ENCODE measurements at places on chromosomes 1 and 21.

- peaks cover 30% of the 10 kb centered on the region for H3K36me3 ChIP-seq
- DNase-seq, result peak; percentile 64
- peak overlapping the region; percentile 89 for H3K4me3 ChIP-seq
- no peaks in the 10 kb centered on the region for H3K27me3 ChIP-seq
- peak overlapping the region; percentile 99 for H3K27ac ChIP-seq
Observed at GRCh38 chr21:46457801-46458314, 833 bp upstream of the DIP2A start.

DNA sequence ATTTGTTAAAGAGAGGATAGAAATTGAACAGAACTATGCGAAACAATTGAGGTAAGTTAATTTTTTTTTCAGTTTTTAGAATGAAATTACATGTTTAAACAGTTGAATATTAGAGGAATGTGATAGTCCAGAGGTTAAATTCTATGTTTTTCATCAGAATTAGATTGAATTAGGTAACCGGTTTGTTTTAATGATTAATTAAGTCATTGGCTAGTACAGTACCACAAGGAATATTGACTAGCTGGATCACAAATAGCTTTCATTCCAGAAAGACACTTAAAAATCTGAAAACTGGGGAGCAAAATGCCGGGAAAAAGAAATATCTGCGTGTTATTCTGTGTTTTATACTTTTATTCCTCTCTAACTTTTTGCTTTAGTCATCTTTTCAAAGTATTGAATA is 51.6 kb downstream of the FNBP1L start:
- no peak overlapping the region for H3K27ac ChIP-seq
- no peak for DNase-seq
- H3K4me3 ChIP-seq, result no peak overlapping the region
- no peaks in the 10 kb centered on the region for H3K27me3 ChIP-seq
- H3K4me1 ChIP-seq, result peaks cover 14% of the 10 kb centered on the region

- DNase-seq, result no peak
- H3K27me3 ChIP-seq, result no peaks in the 10 kb centered on the region
- H3K4me3 ChIP-seq, result no peak overlapping the region
- no peaks in the 10 kb centered on the region for H3K36me3 ChIP-seq
Observed at GRCh38 chr1:195482137-195482536, 1126.1 kb downstream of the KCNT2 start.

DNA sequence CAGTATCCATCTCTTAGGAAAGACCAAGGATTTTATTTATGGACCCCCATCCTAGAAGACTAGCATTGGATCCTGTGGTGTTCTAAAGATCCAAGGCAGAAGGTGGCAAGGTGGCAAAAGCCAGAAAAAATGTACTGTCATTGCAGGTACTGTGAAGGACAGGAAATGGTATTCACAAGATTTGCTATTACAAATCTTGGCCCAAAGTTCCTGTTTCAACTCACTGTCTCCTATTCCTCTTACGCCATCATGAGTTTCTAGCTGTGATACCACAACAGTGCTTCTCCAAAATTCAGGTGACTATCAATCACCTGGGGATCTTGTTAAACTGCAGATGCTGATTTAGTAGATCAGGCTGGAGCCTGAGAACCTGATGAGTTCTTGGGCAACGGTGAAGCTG is 21.4 kb downstream of the ACP6 start:
- no peaks in the 10 kb centered on the region for H3K27me3 ChIP-seq
- H3K4me3 ChIP-seq, result no peak overlapping the region
- H3K36me3 ChIP-seq, result peaks cover 77% of the 10 kb centered on the region
- DNase-seq, result no peak

DNA sequence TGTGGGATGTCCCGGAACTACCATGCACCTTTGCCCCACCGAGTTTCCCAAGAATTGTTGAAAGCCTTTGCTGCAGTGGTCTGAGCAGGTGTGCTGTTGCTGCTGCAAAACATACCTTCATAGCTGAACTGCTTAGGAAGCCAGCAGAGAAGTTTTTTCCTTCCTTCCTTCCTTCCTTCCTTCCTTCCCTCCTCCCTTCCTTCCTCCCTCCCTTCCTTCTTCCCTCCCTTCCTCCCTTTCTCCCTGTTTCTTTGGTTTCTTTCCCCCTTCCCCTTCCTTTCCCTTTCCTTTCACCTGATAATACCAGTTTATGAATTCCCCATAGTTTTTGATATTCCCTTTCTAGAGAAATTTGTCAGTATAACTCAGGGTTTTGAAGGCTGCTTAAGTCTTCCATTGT is 10.8 kb upstream of the SH3D21 start:
- no peak for DNase-seq
- H3K36me3 ChIP-seq, result peaks cover 66% of the 10 kb centered on the region
- H3K27ac ChIP-seq, result no peak overlapping the region
- H3K4me1 ChIP-seq, result peaks cover 6% of the 10 kb centered on the region
- no peak overlapping the region for H3K4me3 ChIP-seq
- no peaks in the 10 kb centered on the region for H3K27me3 ChIP-seq

DNA sequence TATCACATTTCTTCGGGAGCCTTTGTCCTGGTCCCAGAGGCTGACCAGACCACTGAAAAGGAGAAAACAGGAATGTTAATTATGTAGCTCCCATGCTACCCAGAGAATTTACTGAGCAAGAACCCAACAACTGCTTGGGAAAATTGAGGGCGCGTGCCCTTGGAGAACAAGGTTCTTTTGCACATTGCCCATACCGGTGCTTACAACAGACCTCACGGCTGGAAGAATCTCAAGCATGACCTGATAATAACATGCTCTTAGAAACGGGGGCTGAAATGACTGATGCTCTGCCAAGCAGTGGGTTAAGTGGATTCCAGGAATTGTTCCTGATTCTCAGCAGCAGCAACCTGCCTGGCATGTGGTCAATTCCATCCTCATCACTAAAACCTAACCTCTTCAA is 49.3 kb upstream of the AJAP1 start:
- DNase-seq, result no peak
- H3K4me1 ChIP-seq, result peaks cover 14% of the 10 kb centered on the region
- H3K27me3 ChIP-seq, result peaks cover 30% of the 10 kb centered on the region
- H3K36me3 ChIP-seq, result no peaks in the 10 kb centered on the region
- no peak overlapping the region for H3K4me3 ChIP-seq

GRCh38 chr1:29456685-29457435 is 220.5 kb downstream of the PTPRU start:
- no peaks in the 10 kb centered on the region for H3K36me3 ChIP-seq
- H3K4me1 ChIP-seq, result peaks cover 59% of the 10 kb centered on the region
- DNase-seq, result no peak
- peak overlapping the region; percentile 84 for H3K27ac ChIP-seq
- no peak overlapping the region for H3K4me3 ChIP-seq

GRCh38 chr1:182662121-182662890 is 22.1 kb downstream of the RGS8 start:
- H3K36me3 ChIP-seq, result no peaks in the 10 kb centered on the region
- no peak for DNase-seq
- H3K4me1 ChIP-seq, result peaks cover 31% of the 10 kb centered on the region
- peaks cover 23% of the 10 kb centered on the region for H3K27me3 ChIP-seq
- no peak overlapping the region for H3K4me3 ChIP-seq
- H3K27ac ChIP-seq, result no peak overlapping the region

DNA sequence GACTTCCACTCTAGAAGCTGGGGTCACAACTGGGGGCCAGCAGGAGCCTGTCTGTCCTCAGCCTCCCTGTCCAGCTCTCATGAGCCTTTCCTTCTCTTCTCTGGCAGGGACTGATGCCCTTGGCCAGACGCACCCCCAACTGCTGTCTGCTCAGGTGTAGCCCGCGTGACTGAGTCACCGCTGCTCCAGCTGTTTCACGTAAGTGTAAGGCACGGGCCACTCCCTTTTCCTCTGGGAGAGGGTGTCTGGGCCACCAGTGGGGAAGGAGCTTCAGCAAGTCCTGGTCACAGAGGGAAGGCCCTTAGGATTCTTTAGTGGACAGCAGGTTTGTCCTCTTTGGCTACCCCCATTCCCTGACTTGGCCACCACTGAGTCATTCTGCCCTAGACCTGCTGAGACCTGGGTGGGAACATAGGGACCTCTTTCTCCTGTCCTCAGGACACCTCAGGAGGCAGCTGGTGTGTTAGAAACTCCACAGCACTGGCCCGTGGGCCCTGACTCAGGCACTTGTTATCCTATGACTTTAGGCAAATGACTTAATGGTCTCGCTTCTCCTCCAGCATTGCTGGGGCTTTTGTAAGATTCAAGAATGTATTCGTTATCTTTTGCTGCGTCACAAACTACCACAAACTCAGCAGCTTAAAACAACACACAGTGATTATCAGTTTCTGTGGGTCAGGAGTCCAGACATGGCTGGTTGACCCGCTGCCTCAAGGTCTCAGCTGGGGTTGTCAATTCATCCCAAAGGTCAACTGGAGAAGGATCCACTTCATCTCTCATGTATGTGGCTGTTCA is 64.8 kb downstream of the FAM163A start:
- H3K4me1 ChIP-seq, result peaks cover 59% of the 10 kb centered on the region
- H3K27ac ChIP-seq, result peak overlapping the region; percentile 54
- no peak for DNase-seq
- peaks cover 8% of the 10 kb centered on the region for H3K27me3 ChIP-seq

DNA sequence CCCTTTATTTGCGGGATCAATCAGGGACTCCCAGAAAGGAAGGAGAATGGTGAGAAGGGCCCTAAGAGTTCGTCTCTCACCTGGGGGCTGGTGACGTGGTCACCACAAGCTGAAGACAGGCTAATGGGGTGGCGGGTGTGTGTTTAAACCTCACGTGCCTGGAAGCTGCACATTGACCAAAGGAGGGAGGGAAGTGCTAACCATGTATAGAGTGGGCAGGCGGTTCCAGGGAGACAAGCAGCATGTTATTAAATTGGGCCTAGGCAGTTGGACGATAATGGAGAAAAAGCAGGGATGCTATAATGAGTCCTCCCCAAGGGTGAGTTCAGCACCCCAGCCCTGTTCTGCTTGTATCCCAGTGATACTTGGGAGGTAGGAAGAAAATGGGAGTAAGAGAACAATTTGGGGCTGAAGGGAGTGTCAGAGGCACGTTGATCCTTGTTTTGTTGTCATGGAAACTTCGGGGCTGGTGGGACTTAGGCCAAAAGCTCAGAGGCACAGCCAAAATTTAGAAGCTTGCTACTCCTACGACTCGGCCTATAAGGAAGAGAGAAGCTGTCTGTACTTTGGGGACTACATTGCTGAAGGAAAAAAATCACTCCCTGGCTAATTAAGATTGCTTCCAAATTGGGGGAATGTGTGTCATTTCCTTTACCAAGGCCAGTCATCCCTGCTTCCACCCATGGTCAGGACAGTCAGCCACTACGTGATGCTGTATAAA is 33.2 kb upstream of the EPHA8 start:
- H3K36me3 ChIP-seq, result no peaks in the 10 kb centered on the region
- DNase-seq, result no peak
- H3K4me1 ChIP-seq, result peaks cover 34% of the 10 kb centered on the region
- no peak overlapping the region for H3K4me3 ChIP-seq

GRCh38 chr1:31191281-31191680 is 48.4 kb downstream of the NKAIN1 start:
- H3K4me1 ChIP-seq, result no peaks in the 10 kb centered on the region
- H3K36me3 ChIP-seq, result no peaks in the 10 kb centered on the region
- peaks cover 9% of the 10 kb centered on the region for H3K27me3 ChIP-seq
- H3K27ac ChIP-seq, result no peak overlapping the region
- DNase-seq, result no peak

GRCh38 chr1:44300852-44301251 is 54.2 kb downstream of the ERI3 start:
- DNase-seq, result peak; percentile 63
- H3K27me3 ChIP-seq, result no peaks in the 10 kb centered on the region
- peaks cover 38% of the 10 kb centered on the region for H3K36me3 ChIP-seq
- no peak overlapping the region for H3K4me3 ChIP-seq

- H3K4me1 ChIP-seq, result peaks cover 31% of the 10 kb centered on the region
- no peak overlapping the region for H3K27ac ChIP-seq
- H3K27me3 ChIP-seq, result peaks cover 28% of the 10 kb centered on the region
- no peak overlapping the region for H3K4me3 ChIP-seq
- peaks cover 8% of the 10 kb centered on the region for H3K36me3 ChIP-seq
- DNase-seq, result no peak
Observed at GRCh38 chr1:209825591-209826434, 2.0 kb upstream of the UTP25 start.

DNA sequence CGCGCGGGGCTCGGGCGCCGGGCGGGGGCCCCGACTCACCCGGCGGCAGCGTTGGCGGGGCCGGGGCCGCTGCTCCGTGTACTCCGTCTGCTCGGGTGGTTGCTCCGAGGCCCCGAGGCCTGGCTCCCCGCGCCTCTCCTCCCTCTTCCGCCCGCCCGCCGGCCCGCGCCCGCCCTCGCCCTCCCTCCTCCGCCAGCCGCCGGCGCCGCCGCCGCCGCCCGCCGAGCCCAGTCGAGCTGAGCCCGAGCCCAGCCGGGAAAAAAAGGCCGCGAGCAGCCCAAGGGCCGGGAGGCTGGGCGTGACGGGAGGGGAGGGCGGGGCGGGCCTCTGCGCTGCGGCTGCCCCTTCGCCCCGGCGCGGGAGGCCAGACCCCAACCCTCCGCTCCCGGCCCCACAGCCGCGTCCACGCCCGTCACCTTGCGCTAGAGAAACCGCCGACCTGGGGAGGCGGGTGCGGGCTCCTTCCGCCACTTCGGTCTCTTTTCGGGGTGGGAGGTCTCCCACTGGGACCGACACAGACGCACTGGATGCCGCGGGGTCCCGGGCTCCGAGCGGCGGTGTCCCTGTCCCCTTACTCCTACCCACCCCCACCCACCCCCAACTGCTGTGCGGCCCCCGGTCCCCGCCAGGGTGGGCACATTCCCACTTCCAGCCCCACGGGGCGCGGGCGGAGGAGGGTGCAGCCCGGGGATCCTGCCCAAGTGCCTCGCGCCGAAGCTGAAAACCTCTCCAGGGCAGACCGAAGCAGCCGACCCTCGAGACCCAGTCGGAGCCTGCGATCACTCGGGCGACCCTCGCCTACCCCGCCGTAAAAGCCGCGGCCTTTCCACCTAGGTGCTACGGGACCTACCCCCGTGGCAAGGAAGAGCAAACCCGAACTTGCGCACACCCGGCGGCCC is at the start of gene CERS2:
Gene CERS2, minus strand, starts transcription at position 256 of the 899 bp plus-strand sequence. CDS start 5,745 bp downstream, outside the sequence.
- peak within 1 kb of the TSS; percentile 93 for H3K27ac ChIP-seq
- H3K4me1 ChIP-seq, result peaks cover 64% of the 10 kb centered on the region
- H3K36me3 ChIP-seq, result no peaks in the 10 kb centered on the region
- H3K27me3 ChIP-seq, result peaks cover 3% of the 10 kb centered on the region
- DNase-seq, result peak; percentile 88

DNA sequence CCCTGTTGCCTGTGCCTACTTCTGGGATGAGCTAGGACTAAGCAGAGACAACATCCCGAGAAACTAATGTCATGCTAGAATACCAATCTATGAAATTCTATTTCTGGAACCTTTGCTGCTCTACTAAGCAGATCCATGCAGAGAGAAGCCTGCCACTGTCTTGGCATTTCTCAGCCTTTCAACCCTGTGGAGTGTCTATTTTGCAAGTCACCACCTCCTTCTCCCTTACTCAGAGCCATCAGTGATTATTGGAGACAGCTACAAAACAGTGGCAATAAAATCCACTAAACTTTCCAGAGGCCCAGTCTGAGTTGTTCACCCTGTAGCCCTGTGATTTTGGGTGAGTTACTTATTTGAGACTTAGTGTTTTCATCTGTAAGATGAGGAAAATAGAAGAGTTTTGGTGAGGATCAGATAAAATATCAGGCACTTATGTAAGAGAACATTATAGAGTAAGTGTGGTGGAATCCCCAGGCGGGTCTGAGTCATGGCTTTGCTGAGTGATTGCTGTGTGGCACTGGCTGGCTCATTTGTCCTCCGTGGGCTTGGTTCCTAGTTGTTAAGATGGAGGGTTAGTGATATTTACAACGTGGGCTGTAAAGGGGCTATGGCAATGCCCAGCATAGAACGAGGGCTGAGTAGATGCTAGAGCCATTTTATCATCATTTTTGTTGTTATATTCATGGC is 61.1 kb downstream of the FMN2 start:
- no peak overlapping the region for H3K4me3 ChIP-seq
- no peaks in the 10 kb centered on the region for H3K36me3 ChIP-seq
- H3K27ac ChIP-seq, result no peak overlapping the region
- no peak for DNase-seq
- peaks cover 4% of the 10 kb centered on the region for H3K4me1 ChIP-seq
